ENCODE measurements at places on chromosomes 6 and 20.
A peak's percentile ranks its signal among the peaks of the same experiment; 100 is the strongest.

GRCh38 chr6:65989676-65990075, 282.6 kb upstream of the EYS start:
- DNase-seq, result no peak

DNA sequence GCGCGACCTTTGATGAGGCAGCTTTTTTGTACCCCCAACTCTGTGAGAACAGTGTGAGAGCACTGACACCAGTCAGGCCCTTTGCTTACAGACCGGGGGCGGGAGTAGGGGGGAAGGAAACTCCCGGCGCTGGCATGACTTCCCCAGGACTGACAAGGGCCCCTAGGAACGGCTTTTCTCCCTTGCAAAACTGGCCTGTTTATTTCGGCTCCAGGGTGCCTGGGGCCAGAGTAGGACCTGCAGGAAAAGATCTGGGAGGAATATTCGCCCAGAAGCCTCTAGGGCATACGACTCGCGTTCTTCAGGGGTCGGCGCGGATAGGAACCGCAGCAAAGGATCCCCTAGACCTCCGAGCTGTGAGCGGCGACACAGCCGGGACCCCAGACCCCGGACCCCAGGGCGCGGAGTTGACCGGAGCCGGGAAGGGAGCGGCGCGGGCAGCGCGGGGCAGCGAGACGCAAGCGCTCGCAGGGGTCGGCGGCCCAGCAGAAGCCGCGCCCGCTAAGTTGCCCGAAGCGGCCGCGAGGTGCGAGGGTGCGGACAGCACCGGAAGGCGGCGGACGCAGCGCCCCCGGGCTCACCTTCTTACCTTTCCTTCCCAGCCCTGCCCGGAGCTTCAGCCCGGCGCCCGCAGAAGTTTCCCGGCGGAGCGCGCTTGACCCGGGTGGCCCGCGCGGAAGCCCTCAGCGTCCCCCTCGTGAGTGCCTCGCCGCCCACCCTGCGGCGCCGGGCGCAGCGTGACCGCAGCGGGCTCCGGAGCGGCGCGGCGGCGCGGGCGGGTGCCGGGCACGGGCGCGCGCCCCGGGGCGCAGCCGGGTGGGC, at the start of gene POPDC3:
POPDC3 (minus strand) TSS at position 771 of the 822 bp plus-strand sequence. CDS start 18,105 bp downstream, outside the sequence.
- peak; percentile 38 for DNase-seq

DNA sequence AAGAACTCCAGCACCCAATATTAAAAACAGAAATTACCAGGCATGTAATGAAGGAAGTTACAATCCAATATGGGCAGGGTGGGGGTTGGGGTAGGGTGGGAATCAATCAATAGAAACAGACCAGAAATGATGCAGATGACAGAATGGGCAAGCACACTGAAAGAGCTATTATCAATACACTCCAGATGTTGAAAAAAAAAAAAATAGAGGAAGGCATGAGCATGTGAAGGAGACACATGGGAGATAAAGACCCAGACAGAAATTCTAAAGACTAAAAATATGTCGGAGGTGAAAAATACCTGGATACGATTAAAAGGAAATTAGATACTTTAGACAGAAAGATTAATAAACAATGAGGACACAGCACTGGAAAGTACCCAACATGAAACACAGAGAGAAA, 19.1 kb upstream of the ZC3H12D start:
- DNase-seq, result no peak

- no peak for DNase-seq
These were observed 7.4 kb downstream of the LY86 start for GRCh38 chr6:6595952-6596351.

DNA sequence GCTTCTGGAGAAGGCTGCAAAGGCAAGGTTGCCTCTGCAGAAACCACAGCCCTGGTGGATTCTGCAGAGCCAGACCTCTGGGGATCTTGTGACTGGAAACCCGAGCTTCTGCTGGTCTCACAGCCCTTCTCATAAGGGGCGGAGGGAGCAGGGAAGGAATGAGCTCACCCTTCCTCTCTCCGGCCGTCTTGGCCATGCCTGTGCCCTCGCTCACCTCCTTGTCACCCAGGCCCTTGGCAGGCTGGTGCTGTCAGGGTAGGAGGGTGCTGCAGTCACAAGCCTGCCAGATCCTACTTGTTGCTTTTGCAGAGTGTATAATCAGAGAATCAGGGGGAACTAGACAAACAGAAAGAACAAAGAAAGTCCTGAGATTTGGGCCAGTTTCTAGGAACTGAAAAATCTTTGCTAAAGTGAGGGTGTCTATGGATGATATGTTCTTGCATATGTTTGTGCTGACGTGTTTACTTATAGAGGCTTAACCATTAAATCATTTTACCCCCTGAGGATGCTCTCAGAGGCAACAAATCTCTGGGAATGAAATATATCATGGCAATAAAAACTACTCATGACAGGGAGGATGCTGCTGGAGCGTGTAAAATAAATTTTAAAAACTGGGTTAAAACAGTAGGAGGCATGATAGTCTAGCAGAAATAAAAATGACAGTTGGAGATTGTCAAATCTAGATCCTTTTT, 244.9 kb upstream of the SOX4 start:
- peak; percentile 76 for DNase-seq

DNA sequence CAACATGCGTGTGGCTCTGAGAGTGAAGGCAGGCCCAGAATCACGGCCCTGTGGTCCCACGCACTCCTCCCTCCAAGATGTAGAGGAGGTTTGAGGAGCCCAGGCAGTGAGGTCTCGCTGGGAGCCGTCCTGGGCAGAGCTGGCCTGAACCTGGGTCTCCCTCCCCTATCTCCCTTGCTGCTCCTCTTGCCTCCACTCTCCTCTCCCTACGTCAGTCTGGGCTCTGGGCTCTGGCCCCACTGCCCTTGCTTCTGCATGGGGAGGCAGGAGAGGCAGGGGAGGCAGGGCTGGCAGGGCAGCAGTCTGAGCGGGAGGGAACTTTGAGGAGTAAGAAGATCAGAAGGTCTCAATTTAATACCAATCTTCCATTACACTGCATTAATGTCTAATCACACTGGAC, 375.1 kb downstream of the ZFAND3 start:
- DNase-seq, result no peak

DNA sequence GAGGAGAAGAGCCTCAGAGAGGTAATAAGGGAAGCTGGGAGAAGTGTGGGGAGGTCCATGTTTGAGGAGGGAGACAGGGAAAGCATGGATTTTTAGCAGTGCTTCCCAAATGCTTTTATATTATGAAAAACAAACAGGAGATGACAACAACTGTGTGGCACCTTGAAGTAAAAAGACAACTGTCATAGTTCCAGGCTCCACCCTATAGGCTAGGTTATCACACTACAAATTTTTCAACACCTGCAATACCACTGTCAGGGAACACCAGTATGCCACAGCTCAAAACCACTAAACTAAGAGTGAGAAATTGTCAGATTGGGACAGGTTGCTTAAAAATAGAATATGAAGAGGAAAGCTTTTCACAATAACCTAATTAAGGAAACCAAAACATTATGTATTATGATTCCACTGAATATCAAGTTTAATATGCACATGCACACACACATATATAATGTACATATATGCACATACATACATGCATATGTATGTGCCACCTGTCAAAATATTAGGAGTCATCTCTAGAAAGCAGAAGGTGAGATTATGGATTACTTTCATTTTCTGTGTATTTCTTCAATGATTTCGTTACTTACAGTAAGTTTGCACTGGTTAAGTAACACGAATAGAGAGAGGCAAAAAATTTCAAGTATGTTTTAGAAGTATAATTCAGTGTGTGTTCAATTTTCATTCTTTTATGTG, 261.2 kb downstream of the PTPRK start:
- no peak for DNase-seq

DNA sequence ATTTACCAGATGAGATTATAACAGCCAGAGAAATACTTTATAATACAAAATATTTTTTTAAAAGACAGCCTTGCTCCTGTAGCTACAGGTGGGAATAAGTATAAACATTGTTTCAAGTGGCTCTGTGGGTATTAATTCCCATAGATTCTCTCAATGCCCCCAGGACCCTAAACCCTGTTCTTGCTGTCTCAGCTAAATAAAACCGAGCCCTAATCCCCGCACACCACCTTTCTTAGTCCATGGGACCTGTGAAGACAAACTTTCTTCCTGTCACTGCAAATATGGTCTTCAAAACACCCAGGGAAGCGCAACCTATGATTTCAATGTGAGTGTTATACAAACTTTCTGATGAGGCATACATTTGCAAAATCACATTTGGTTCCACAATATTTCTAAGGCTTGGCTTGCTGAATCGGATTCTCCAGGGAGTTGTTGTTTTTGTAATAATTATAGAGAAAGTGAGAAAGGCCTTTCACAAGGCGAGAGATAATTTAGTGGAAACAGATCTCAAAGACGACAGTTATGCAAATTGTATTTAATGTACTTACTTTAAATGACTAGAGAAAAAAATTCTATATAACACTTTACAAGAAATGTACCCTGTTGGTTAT, 11.1 kb downstream of the SMLR1 start:
- no peak for DNase-seq

- DNase-seq, result no peak
These were observed 70.3 kb downstream of the PKHD1 start for GRCh38 chr6:52016915-52017748.

GRCh38 chr6:37463110-37463509, 30.1 kb downstream of the CMTR1 start:
- no peak for DNase-seq

GRCh38 chr20:2395136-2395535, 14.4 kb downstream of the TGM6 start:
- DNase-seq, result no peak

- no peak for DNase-seq
These were observed 22.7 kb downstream of the NRSN1 start for GRCh38 chr6:24148684-24149083.

GRCh38 chr6:145214570-145214969, 520.8 kb downstream of the EPM2A start:
- peak; percentile 53 for DNase-seq

DNA sequence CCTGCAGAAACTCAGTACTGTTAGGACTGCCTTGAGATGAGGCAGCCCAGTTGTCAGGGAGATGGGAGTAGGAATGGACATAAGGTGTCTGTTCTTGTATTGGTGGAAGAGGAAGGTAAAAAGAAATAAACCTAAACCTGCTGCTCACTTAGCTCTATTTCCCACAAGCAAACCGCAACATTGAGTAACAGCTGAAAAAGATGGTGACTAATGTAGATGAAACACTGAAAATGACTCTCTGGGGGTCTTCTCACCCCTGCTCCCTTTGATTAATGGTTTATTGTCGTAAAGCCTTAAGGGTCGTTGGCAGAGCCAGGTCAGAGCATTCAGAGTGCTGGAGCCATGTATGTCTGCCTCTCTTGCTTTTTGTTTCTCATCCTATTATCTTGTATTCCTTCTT, 87.5 kb downstream of the FOXO3 start:
- DNase-seq, result peak; percentile 40

DNA sequence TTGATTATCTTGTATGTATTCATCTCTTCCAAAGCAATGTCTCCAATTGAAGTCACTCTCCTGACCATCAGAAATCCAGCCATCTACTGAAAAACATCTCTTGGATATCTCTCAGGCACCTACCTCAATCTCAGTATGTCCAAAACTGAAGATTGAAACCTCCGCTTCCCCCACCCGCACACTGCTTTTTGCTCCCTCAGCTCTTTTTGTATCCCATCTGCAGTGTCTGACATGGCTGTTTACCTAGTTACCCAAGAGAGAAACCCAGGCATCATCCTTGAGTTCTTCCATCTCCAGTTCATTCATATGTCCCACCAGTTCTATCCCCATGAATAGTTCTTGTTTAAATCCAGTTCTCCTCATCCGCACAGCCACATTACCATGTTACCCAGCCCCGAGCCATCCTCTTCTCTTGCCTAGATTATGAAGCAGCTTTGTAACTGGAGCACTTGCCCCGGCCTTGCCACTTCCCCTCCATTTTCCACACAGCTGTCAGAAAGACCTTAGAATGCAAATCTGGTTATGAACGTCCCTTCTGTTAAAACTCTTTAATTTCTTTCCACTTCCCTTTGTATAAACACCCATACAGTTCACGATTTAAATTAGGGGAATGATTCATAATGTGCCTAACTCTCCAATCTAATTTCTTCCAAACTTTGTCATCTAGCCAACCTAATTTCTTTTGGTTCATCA, 40.5 kb upstream of the GCLC start:
- no peak for DNase-seq

DNA sequence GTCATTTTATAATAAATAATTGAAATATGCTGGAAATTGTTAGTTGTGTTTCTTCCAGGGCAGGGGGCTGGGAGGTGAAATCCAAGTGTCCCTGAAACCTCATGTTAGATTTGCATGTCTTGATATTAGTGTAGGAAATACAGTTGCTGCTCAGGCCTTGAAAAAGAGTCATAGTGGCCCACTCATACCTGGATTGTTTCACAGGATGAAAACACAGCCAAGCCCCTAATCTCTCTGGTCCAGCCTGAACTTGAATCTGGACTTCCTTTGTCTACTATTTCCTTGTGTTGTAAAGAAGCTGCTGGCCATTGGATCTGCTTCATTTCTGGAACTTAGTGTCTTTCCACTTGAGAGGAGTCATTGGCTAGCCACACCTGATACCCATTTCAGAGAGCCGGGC, 108.8 kb upstream of the JARID2 start:
- no peak for DNase-seq

DNA sequence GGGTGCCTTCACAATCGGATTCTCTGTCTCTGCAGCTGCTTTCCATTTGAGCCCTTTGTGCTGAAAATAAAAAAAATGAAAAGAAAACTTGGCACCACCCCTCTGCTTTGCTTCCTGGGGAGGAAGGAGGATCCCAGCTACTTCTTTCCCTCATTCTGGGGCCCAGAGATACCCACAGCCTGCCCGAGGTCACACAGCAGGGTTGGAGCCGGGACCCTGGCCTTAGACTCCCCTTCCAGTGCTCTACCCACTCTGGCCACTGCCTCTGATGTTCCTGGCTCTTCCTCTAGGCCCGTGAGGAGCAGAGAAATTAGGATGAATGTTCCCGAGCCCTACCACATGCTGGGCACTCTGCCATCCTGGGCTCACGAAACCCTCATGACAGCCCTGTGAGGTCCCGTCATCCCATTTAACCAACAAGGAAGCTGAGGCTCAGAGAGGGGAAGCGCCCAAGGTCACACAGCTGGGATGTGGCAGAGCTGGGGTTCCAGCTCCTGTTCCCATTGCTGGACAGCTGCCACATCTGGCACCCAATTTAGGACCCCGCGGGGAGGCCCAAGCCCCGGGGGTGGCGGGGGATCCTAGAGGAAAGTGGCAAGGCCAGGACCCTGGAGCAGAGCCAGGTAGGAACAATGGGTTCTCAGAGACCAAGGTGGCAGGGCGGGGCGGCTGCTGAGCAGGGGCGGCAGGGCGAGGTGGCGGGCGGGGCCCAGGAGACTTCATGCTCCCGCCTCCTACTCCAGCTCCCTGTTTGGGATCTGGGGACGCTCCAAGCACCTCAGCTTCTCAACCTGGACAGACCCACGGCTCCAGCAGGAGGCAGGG, 76.6 kb downstream of the CEBPB start:
- no peak for DNase-seq
